ENCODE measurements at places on chromosomes 4 and X.

- no peak for DNase-seq
These were observed 21.7 kb upstream of the CXCL8 start for GRCh38 chr4:73718375-73719373.

GRCh38 chrX:9555354-9555753 lies 90.5 kb downstream of the TBL1X start:
- no peak for DNase-seq

GRCh38 chrX:139826065-139827044 lies 106.5 kb downstream of the ATP11C start:
- DNase-seq, result no peak

- DNase-seq, result no peak
These were observed 205.7 kb downstream of the CAMK2D start for GRCh38 chr4:113555868-113556267.

- no peak for DNase-seq
These were observed 18.3 kb upstream of the ACSL1 start for GRCh38 chr4:184843984-184844554.

GRCh38 chr4:147157860-147158701 lies 212.4 kb upstream of the TTC29 start:
- DNase-seq, result no peak

GRCh38 chr4:96036781-96037180 lies 196.9 kb downstream of the PDHA2 start:
- DNase-seq, result no peak

DNA sequence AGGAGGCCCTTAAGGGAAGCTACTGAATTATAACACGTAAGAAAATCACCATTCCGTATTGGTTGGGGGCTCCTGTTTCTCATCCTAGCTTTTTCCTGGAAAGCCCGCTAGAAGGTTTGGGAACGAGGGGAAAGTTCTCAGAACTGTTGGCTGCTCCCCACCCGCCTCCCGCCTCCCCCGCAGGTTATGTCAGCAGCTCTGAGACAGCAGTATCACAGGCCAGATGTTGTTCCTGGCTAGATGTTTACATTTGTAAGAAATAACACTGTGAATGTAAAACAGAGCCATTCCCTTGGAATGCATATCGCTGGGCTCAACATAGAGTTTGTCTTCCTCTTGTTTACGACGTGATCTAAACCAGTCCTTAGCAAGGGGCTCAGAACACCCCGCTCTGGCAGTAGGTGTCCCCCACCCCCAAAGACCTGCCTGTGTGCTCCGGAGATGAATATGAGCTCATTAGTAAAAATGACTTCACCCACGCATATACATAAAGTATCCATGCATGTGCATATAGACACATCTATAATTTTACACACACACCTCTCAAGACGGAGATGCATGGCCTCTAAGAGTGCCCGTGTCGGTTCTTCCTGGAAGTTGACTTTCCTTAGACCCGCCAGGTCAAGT lies 6.9 kb upstream of the MSANTD1 start:
- no peak for DNase-seq

- DNase-seq, result no peak
These were observed 56.0 kb downstream of the SPRY1 start for GRCh38 chr4:123452616-123453015.

DNA sequence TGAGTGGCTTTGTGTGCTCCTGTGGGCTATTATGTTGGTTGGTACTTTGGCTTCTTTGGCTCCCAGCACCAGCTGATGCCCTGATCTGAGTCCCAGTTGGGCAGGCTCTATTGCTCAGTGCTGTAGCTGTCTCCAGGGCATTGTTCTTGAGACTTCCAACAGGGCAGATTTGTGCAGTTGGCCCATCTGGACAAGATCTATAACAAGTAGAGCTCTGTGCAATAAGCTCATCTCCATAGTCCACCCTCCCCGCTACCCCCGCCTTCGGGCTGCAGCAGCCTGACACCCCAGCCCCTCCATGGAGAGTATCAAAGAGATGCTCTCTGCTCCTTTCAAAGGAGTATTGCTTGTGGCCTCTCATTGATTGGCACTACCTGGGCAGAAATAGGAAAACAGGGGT lies 5.8 kb upstream of the TMEM31 start:
- DNase-seq, result no peak

- DNase-seq, result no peak
These were observed 5.1 kb downstream of the CXCL9 start for GRCh38 chr4:76002176-76002575.

DNA sequence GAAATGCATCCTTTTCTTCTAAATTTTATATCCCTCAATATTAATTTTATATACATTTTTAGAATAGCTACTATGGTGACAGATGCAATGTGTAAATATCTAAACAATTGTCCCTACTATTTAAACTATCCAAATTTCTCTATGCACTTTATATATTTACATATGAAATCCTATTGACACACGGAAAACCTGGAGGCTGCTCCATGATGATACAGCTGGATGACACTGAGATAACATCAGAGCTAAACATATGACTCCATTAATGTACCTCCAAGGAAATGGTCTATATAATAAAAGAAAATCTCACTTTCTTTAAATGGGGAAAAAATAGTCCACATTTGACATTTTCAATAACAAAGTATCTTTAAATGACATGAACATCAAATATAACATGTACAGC lies 43.7 kb downstream of the DDX60 start:
- no peak for DNase-seq

- no peak for DNase-seq
These were observed 694.4 kb upstream of the FAM241A start for GRCh38 chr4:111450867-111451266.

- no peak for DNase-seq
These were observed 13.5 kb downstream of the LETM1 start for GRCh38 chr4:1842339-1842895.

- no peak for DNase-seq
These were observed 29.0 kb downstream of the LRPAP1 start for GRCh38 chr4:3502941-3503936.

DNA sequence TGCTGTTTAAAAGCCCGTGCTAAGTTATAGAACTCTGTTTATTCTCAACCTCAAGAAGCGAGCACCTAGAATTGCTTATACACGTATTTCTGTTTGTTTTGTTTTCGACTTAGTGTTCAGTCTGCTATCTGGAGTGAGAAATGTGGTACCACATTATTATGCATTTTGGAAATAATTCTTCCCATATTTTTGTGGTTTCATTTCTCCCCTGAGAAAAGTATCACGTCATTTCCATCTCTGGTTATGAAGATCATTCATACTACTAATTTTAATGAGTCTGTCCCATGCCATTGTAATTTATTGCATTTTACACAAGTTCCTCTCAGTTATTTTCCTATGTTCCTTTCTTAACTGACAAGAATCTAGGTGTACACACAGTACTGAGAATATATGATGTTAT lies 186.0 kb downstream of the DCHS2 start:
- DNase-seq, result no peak

DNA sequence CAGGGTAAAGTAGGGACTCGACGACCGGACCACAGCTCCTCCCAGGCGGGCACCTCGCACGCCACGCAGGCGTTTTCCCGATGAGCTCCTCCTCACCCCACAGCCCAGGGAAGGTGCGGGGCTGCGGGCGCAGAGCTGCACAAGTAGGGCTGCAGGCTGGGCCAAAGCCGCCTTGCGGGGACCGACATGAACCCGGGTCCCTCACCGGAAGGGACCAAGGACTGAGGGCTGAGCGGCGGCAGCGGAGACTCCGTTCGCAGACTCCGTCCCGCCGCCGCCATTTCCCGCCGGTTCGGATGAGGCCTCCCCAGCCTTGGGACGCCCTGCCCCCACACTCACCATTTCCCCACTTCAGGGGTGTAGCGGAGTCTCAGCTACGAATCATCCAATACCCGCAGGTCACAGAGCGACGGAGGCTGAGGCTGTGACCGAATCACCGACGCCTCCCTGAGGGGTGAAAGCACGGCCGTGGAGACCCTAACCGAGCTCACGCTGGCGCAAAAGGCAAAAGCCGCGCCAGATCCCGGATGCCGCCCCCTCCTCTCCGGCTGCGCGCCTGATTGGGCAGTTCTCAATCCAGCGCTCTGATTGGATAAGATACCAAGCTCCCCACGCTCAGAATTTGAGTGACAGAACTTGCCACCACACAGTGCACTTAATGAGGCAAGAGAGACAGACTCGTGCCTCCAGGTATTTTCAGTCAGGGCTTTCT lies at the start of gene ZNF732:
Gene ZNF732 (minus strand): TSS at position 506 of the 712 bp plus-strand sequence. CDS start 164 bp downstream, at position 342.
- DNase-seq, result no peak

- DNase-seq, result no peak
These were observed 345.3 kb upstream of the LCORL start for GRCh38 chr4:18366892-18367291.

- DNase-seq, result no peak
These were observed 51.4 kb upstream of the LSM6 start for GRCh38 chr4:146124023-146124680.

DNA sequence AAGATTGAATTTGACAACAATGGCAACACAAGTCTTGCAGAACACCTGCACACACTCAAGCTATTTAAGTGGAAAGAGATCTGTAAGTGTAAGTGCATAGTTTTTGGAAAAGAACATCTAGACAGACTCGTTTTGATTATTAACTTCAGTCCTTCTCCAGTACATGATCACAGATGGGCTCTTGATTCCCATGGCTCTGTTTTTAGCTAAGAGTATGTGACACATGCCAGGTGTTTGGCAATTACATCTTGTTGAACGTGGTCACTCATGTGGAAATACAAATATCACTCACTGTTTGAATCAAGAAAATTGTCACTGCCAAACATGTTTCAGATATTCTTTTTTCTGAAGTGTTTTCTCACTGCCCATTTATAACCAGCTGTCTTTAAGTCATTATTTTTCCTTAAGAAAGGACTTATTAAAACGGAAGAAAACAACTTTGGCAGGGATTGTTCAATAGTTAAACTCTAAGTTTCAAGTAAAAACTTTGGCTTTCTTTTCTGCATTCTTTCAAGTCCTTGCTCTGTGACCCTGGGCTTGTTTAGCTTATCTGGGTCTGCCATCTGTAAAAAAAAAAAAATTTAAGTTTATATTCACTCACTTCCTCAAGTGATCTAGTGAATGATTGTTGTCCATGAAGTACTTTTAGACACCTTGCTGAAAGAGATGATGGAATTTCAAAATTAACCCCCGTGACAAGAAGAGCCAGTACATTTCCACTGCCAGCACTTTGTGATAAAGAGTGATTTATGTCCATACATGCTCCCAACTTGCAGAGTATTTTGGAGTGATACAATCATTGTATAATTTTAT lies 125.4 kb downstream of the ATXN3L start:
- DNase-seq, result peak; percentile 71

DNA sequence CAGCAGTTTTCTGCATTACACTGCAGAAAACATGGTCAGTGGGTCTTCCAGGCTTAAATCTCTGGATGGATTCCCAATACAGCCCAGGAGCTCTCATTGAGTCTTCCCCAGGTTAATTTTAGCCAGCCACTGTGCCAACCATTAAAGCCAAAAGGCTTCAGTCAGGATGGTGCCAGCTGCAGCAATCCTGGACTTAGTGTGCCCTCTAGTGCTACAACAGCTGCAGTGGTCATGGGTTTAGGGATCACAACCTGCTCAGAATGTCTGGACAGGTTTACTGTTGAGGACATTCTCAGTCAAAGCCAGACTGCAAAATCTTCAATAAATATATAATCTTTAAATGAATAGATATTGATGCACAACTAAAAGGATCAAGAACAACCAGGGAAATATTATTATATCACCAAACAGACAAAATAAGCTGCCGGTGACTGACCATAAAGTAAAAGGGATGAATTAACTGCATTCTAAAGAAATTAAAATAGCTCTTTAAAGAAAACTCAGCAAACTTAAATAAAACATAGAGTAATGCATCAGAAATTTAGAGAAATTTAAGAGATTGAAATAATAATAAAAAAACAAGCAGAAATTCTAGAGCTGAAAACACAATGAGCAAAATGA lies 639.9 kb downstream of the SPOCK3 start:
- peak; percentile 53 for DNase-seq

GRCh38 chr4:151809716-151810115 lies 48.9 kb upstream of the GATB start:
- DNase-seq, result no peak

DNA sequence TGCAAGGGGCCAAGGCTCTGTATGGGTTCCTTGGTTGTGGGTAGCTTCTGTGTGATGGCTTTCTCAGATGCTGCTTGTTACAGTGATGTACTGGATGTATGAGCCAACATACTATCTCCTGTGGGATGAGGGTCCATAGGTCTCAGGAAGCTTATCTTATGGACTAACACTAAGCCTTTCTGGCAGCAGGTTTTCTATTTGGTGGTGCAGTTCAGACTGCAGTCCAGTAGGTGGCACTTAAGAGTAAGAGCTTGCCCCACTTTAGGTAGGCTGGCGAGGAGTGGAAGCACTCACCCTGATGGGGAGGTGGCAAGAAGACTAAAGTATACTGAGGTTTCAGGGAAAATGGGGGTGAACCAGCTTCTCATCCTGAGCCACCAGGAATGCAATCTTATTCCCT lies 306.7 kb upstream of the MAOA start:
- no peak for DNase-seq

GRCh38 chrX:36407836-36408235 lies 488.3 kb downstream of the CFAP47 start:
- DNase-seq, result no peak

DNA sequence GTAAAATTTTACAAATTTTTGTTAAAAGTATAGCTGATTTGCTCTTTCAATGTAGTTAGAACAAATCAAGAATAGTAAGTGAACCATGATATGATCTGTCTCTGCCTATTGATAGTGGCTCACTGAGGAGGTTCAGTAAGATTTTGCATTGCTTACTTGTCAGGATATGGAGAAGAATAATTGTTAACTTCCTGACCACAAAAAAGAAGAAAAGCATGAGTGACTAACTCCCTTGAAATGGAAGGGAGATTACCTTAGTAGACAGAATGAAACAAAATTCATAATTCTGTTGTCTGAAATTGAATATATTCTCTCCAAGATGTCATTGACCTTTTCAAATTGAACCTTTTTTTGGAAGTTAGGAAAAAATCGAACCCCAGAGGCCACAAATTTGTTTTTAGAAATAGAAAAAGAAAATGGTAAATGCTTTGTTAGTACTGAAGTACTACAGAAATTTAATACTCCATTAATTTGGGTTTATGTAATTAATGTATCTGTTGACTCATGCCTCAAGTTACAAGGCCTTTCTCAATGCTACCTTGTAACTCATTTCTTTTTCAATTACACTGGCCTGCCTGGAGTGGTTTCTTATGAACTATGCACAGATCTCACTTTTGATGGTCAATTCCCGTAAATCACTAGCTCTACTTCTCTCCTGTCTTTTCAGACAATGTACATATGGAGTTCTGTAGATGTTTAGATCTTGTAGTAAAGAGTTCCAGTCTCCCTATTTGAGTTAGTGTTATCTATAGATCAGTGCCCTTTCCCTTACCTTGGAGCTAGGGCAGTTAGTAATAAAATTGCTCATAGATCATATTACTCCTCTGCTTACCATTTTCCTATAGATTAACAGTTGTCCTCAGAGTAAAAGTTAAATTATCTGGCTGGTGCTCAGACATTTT lies 139.3 kb downstream of the TLL1 start:
- no peak for DNase-seq

GRCh38 chr4:5760246-5760645 lies 49.2 kb downstream of the EVC start:
- DNase-seq, result no peak

GRCh38 chr4:140718241-140718952 lies 37.8 kb downstream of the TBC1D9 start:
- DNase-seq, result no peak

- no peak for DNase-seq
These were observed 155.7 kb downstream of the PAPSS1 start for GRCh38 chr4:107564326-107564725.

Measured in NCI-H2081 treated with DMSO at 0.1 percent for 48 hours (cell line).